ENCODE measurements at places on chromosomes 2 and 18.

DNA sequence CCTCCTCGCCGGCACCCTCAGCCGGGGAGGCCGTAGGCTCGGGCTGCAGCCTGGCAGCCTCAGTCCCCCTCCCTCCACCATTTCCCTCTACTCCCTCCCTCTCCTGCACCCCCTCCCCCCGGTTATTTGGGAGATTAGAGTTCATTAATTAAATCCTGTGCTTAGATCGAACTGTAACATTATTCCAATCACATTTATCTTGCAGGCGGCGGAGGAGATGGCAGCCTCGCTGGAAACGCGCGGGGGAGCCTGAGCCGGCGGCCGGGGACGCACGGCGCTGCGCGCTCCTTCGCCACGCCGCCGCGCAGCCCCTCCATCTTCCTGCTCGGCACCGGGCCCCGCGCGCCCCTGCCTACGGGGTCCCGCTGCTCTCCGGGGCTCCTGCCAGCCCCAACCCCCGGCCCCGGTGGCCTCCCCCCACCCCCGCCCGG lies at the start of gene ST8SIA3:
Gene ST8SIA3, plus strand, starts transcription at position 287 of the 431 bp plus-strand sequence. CDS start 290 bp downstream, outside the sequence.
- DNase-seq = no peak

- DNase-seq = no peak
Measured at GRCh38 chr2:95352310-95353054, 50.0 kb upstream of the FAHD2A start.

DNA sequence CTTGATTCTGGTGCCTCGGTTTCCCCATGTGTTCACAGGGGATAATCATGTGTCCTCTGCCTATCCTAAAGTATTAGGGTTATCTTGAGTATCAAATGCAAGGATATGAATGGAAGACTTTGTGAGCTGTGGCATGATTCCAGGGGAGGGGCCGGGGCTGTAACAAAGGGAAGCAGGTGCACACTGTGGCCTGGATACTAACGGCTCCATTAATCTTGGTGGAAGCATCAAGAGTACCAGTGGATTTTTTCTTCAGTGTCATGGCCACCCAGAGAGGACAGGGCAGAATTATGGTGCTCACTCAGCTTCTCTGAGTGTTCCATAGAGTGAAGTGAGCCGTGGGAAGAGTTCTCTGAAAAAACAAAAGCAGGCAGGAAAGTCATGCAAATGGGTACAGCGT lies 320.1 kb downstream of the ALK start:
- DNase-seq = no peak

GRCh38 chr2:85647823-85648526 lies 20.0 kb downstream of the SFTPB start:
- DNase-seq = no peak

GRCh38 chr2:178241844-178242551 lies 47.7 kb downstream of the OSBPL6 start:
- no peak for DNase-seq

- no peak for DNase-seq
Measured at GRCh38 chr2:164803776-164804466, 37.7 kb downstream of the COBLL1 start.

- DNase-seq = no peak
Measured at GRCh38 chr2:10576456-10576855, 113.3 kb downstream of the NOL10 start.
